Fibroblast of skin of right biceps (primary cell): ENCODE measurements at places on chromosomes 5 and 9.

DNA sequence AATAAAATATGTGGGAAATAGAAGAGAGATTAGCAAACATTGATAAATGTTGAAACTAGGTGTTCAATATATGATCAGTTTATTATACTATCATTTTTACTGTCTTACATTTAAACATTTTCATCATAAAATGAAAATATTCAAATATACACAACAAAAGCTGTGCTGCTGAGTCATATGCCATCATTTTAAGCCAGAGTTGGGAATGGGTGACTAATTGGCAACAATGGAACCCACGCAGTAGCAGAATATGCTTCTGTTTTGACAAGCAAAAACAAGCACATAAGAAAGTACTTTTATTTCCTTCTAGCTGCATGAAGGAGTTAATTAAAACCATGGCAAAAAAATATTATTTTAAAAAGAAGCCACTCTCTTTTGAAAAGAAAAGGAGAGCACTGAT, 340.0 kb upstream of the EDIL3 start:
- DNase-seq = peak; percentile 72

GRCh38 chr5:122844136-122844909, 1.1 kb upstream of the SNX24 start:
- DNase-seq = no peak

GRCh38 chr9:7300484-7300883, 499.1 kb downstream of the DMAC1 start:
- no peak for DNase-seq

DNA sequence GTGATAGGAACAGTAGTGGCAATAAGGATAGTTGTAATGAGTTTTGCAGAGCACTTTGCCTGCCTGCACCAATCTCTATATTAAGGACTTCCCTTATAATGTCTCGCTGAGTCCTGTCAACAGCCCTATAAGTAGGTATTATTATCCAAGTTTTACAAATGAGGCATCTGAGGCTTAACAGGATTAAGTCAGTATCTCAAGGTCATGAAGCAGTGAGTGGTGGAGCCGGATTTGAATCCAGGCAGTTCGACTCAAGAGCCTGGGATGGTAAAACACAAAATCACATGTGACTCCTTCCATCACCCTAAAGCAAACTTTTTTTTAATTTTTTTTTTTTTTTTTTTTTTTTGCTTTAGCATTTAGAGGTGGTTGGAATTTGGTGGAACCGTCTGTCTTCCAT, 59.0 kb upstream of the RARS1 start:
- DNase-seq = no peak

GRCh38 chr5:134133188-134133994, 18.9 kb downstream of the TCF7 start:
- no peak for DNase-seq

DNA sequence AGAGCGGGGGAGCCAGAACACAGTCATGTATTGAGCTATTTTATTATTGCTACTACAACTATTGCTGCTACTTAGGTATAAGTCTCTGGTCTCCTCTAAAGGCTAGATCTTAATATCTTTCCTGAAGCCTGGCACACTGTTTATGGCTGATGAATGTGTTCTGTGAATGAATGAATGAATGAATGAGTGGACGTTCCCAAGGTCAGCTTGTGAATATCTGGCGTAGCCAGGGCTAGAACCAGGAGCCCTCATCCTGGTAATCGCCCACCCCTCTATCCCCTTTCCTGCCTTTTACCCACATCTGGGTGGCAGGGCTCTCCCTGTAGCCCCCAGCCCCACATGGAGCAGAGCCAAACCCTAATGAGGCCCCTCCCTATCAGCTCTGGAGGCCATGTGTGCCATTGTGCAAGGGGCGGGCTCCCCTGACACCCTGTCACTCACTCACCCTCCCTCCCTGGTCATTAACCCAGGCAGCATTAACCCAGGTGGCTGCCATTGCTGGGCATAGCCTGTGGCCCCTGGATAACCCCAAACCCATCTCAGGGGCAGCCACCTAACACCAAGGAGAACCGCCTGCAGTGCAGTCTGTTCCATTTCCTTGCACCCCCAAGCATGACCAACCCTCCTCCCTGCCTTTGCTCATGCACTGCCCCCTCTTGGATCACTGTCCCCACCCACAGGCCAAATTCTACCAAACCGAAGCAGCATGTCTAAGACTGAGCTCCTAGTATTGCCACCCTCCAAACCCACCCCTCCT, 2.0 kb upstream of the AKNA start:
- DNase-seq = no peak

GRCh38 chr5:154861946-154862345, 3.5 kb downstream of the CNOT8 start:
- no peak for DNase-seq

- DNase-seq = no peak
These were observed 72.2 kb downstream of the C5orf15 start for GRCh38 chr5:133895979-133896845.

GRCh38 chr5:139335811-139336210, 5.8 kb upstream of the PAIP2 start:
- DNase-seq = peak; percentile 14
